Suppressor macrophage treated with lipopolysaccharide for 1 hour (primary cell): ENCODE measurements at places on chromosomes 6 and 20.

GRCh38 chr6:49606721-49607390 lies 29.8 kb downstream of the RHAG start:
- peak; percentile 84 for DNase-seq

DNA sequence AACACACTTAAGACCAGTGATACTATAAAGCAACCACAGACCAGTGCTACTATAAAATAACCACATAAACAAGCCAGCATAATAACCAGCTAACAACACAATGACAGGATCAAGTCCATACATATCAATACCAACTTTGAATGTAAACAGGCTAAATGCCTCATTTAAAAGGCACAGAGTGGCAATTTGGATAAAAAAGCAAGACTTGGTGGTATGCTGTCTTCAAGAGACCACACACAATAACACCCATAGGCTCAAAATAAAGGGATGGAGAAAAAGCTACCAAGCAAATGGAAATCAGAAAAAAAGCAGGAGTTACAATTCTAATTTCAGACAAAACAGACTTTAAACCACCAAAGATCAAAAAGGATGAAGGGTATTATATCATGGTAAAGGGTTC lies 19.8 kb upstream of the ELOVL4 start:
- no peak for DNase-seq

DNA sequence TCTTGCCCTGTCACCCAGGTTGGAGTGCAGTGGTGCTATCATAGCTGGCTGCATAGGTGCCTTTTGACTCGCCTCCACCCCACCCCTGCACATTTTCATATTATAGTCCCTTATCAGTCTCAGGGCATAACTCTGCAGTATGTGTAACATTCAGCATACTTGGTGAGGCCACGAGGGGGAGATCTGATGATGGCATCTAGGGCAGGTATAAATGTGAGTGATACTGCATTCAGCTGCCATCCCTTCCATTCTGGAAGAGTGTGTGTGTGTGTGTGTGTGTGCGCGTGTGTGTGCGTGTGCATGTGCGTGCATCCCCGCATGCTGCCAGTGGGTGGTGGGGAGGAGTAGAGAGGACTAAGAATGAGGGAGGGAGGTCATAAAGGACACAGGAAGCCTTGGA lies 81.4 kb downstream of the JARID2 start:
- no peak for DNase-seq

DNA sequence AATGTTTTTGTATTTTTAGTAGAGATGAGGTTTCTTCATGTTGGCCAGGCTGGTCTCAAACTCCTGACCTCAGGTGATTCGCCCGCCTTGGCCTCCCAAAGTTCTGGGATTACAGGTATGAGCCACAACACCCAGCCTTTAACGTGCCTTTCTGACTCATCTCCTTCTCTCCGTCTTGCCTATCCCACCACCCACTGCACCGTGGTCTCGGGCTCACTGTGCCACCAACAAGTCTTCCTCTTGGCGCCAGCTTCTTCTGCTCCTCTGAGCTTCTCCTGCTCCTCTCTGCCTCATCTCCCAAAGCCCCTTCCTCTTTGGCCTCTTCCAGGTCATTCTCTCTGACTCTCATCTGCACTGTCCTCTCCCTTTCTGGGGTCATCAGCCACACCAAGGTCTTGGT lies 41.0 kb downstream of the TMEM242 start:
- no peak for DNase-seq

GRCh38 chr6:33620158-33620855 lies 815 bp upstream of the ITPR3 start:
- peak; percentile 44 for DNase-seq

GRCh38 chr6:157023958-157024357 lies 246.8 kb downstream of the ARID1B start:
- DNase-seq: no peak

GRCh38 chr6:130575971-130576370 lies 210.2 kb downstream of the TMEM200A start:
- DNase-seq: no peak

DNA sequence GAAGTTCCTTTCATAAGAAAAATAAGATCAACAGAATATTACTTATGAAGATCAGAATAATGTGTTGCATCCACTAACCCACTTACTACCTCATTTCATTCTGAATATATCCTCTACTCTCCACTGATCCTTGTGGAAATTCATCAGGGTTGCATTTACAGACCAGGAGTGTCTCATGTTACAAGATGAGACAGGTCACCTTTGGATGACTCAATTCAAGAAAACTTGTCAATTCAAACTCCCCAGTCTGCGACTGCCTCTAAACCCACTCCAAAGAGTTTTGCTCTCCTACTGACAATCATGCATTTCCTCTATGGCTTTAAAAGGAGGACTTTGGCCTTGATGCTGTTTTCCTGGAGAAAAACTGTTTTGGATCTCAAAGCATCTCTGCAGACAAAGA lies 68.4 kb downstream of the ID4 start:
- DNase-seq: no peak

- DNase-seq: no peak
Measured at GRCh38 chr20:32792316-32792715, 27.4 kb upstream of the MAPRE1 start.

- no peak for DNase-seq
Measured at GRCh38 chr6:169069356-169069755, 184.3 kb downstream of the THBS2 start.

DNA sequence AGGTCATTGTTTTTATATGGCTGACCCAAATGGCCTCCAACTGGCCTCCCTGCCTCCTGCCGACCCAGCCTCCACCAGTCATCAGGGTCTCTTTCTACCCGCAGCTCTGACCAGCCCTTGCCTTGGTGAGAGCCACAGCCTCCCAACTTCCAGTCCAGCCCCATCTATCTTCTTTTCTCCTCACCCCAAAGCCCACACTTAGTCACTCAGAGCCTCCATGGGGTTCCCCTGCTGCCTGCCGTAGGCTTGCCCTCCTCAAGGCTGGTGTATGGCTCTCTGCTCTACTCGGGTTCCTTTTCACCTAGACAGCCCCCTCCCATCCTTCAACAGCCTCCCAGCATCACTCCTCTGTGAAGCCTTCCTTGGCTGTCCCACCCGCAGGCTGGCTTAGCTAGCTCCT lies 18.2 kb downstream of the TCF15 start:
- no peak for DNase-seq
